ENCODE measurements at places on chromosomes 13 and 19. TPM values are rescaled to one million over a fixed set of nuclear protein-coding genes. Genes with fewer than 3 reads are reported as not detected.

Gene CEBPA
- 0.35 TPM for total RNA-seq

Gene EDDM13
- 1.5 TPM for total RNA-seq

Gene IRGC
- total RNA-seq = not detected

Gene S1PR4
- total RNA-seq = 42.7 TPM

Gene SPACA4
- total RNA-seq = not detected

Gene LHB
- total RNA-seq = not detected

Gene MBD3L2
- total RNA-seq = not detected

Gene KPNA3
- 67.0 TPM for total RNA-seq

Gene APC2
- 0.21 TPM for total RNA-seq

Gene F2RL3
- not detected for total RNA-seq

Gene LRRC63
- 0.14 TPM for total RNA-seq

Gene REXO1
- 54.2 TPM for total RNA-seq

Gene KLK4
- total RNA-seq = not detected

Gene MYPOP
- 3.9 TPM for total RNA-seq

Gene MBD3L3
- total RNA-seq = not detected

Gene PSG7
- total RNA-seq = not detected

Gene ZNF221
- total RNA-seq = 1.2 TPM

Gene MEIOSIN
- total RNA-seq = 0.08 TPM

Gene ZNF763
- total RNA-seq = 0.96 TPM

Gene KCNJ14
- 1.4 TPM for total RNA-seq

Gene TNFSF9
- 2.3 TPM for total RNA-seq

Gene CLEC4M
- total RNA-seq = not detected

Gene PROSER3
- 33.3 TPM for total RNA-seq

Gene HS6ST3
- total RNA-seq = not detected

Gene DAND5
- total RNA-seq = not detected

Gene JAK3
- total RNA-seq = 90.3 TPM

Gene ZNF547
- total RNA-seq = 1.6 TPM

Gene GNG7
- total RNA-seq = 0.45 TPM

Gene VSTM1
- total RNA-seq = not detected

Gene LILRB5
- total RNA-seq = not detected

Gene ANKLE1
- total RNA-seq = 22.9 TPM

Gene GADD45GIP1
- 37.8 TPM for total RNA-seq

Gene ERF
- total RNA-seq = 66.0 TPM

Gene ZNF20
- 0.74 TPM for total RNA-seq

Gene EFNA2
- total RNA-seq = not detected

Gene SERTM1
- total RNA-seq = not detected

Gene LPAR2
- 23.7 TPM for total RNA-seq

Gene LRRC4B
- total RNA-seq = not detected

Gene C1QTNF9B
- total RNA-seq = not detected

Gene ZNF382
- total RNA-seq = 9.3 TPM

Gene SRRM5
- 0.54 TPM for total RNA-seq

Gene NANOS3
- total RNA-seq = 0.70 TPM

Gene ZNF667
- 7.3 TPM for total RNA-seq

Data from activated naive CD8-positive, alpha-beta T cell treated with anti-CD3 and anti-CD28 coated beads for 36 hours (primary cell).